Aorta (tissue), 5 donors: ENCODE measurements at places on chromosomes 11 and 22. TPM values are rescaled to one million over a fixed set of nuclear protein-coding genes. Genes with fewer than 3 reads are reported as not detected.
A peak's percentile ranks its signal among the peaks of the same experiment; 100 is the strongest.

DNA sequence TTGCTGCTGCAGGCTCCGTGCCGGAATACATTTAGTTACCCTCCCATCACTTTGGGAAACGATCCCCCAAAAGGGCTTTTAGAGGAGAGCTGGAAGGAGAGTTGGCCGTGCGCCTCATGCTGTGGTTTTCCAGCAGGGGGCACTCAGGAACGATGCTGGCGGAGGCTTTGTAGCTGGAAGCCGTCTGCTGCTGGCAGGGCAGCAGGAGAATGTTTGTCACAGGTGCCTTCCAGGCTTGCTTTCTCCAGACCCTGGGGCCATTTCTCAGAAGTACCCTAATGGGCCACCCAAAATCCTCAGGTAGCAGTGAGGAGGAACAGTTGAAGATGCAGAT, 30.0 kb upstream of the CABP7 start:
- H3K27me3 ChIP-seq = no peaks in the 10 kb centered on the region
- no peaks in the 10 kb centered on the region for H3K36me3 ChIP-seq
- H3K4me1 ChIP-seq = no peaks in the 10 kb centered on the region
- H3K4me3 ChIP-seq = no peak overlapping the region
- no peak overlapping the region for H3K27ac ChIP-seq

GRCh38 chr11:45926001-45926401, 3.5 kb downstream of the LARGE2 start:
- no peak for DNase-seq
- H3K4me3 ChIP-seq = no peak overlapping the region
- H3K36me3 ChIP-seq = no peaks in the 10 kb centered on the region
- H3K4me1 ChIP-seq = no peaks in the 10 kb centered on the region

DNA sequence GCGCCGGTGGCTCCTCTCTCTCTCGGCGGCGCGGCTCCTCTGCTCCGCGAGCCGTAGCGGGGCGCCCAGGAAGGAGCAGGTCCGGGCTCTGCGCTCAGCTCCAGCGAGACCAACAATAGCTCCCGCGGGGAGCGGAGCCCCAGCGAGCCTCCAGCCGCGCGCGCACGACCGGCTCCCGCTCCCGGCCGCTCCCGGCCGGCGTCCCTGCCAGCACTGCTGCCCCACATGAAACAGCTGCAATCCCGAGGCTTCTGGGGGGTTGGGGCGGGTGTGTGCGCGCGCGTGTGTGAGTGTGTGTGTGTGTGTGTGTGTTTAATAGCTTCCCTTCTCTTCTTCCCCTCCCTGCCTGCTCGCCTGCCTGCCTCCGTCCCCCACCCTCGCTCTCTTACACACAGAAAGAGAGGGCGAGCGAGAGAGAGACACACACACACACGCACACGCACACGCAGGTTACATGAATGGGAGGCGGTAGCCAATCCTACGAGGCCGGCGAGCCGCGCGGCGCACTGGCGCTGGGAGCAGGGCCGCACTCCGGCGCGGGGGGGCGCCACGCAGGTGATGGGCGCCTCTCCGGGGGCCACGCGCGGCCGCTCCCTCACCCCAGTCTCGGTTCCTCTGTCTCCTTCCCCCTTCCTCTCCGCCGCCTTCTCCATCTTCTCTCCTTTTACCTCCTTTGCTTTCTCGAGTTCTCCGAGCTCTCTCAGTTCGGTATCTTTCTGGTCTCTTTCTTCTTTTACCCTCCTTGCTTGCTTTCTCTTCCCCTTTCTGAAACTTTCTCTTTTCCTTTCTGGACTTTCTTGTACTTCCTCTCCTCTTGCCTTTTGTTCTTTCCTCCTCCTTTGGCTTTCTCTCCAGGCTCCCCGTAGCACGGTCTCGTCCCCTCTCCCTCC, at the start of gene TENM4:
TENM4 (minus strand) TSS at position 460 of the 890 bp plus-strand sequence. CDS start 371,086 bp downstream, outside the sequence.
- H3K4me3 ChIP-seq = peak within 1 kb of the TSS; percentile 42
- peak within 1 kb of the TSS; percentile 70 for H3K27ac ChIP-seq
- no peaks in the 10 kb centered on the region for H3K4me1 ChIP-seq
- peak; percentile 78 for DNase-seq
- H3K36me3 ChIP-seq = no peaks in the 10 kb centered on the region

DNA sequence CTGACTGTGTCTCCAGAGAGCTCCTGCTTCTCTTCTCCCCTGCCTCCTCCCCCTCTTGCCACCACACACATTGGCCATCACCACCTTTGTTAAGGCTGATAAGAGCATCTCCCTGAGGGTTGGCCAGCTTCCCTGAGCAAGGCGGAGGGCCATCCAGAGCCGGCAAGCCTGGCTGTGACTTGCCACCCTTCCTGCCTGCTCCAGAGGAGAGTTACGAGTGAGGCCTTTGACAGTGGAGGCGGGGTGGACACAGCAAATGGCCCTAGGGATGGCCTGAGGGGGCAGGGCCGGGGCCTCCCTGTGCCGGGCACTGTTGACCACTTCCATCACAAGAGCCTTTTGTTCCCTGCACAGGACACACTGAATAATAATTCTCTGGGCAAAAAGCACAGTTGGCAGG, 5.4 kb downstream of the FREY1 start:
- no peaks in the 10 kb centered on the region for H3K27me3 ChIP-seq
- H3K4me3 ChIP-seq = no peak overlapping the region
- peak; percentile 65 for DNase-seq
- H3K27ac ChIP-seq = no peak overlapping the region
- H3K4me1 ChIP-seq = no peaks in the 10 kb centered on the region

GRCh38 chr11:44945666-44946065, 5.0 kb downstream of the TP53I11 start:
- H3K4me1 ChIP-seq = no peaks in the 10 kb centered on the region
- no peak for DNase-seq
- H3K27me3 ChIP-seq = no peaks in the 10 kb centered on the region
- no peak overlapping the region for H3K27ac ChIP-seq
- H3K4me3 ChIP-seq = no peak overlapping the region
- no peaks in the 10 kb centered on the region for H3K36me3 ChIP-seq

DNA sequence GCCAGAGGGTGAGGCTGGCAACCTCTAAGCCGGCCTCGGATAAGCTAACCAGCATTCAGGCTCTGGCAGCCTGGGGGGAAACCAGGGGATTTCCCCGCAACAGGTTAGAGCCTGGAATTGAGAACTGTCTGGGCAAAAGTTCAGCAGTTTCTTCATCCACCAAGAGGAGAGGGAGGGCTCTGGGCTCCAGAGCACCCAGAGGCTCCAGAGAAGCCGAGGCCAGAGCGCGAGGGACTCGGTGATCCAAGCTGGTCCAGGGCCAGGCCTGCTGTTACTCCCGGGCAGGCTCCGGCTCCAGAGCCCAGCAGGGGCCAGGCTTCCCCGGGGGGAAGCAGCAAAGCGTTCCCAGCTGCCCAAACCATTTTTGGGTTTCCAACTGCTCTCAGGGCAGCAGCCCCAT, 13.3 kb upstream of the SH3BP1 start:
- H3K4me3 ChIP-seq = no peak overlapping the region
- no peaks in the 10 kb centered on the region for H3K4me1 ChIP-seq
- H3K36me3 ChIP-seq = no peaks in the 10 kb centered on the region
- peak overlapping the region; percentile 3 for H3K27ac ChIP-seq
- peak; percentile 91 for DNase-seq

DNA sequence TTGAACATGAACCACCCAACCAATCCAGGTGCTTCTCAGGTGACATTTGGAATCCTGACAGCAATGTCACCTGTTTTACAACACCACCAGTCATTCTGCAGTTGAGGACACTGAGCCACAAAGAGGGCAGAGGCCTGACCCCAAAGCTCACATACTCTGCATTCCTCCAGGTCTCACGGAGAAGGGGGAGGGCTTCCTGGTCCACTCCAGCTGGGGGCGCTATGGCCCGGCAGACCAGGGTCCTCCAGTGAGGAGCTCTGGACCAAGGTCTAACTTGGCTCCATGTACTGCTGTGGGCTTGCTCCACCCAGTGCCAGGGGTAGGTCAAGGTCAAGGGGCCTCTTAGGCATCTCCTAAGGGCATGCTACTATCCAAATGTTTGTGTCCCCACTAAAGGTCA, 1.5 kb upstream of the PNPLA3 start:
- H3K4me1 ChIP-seq = no peaks in the 10 kb centered on the region
- H3K27ac ChIP-seq = no peak overlapping the region
- no peaks in the 10 kb centered on the region for H3K36me3 ChIP-seq
- no peaks in the 10 kb centered on the region for H3K27me3 ChIP-seq

GRCh38 chr11:33178443-33179180, 17.3 kb upstream of the CSTF3 start:
- no peak overlapping the region for H3K27ac ChIP-seq
- H3K27me3 ChIP-seq = no peaks in the 10 kb centered on the region
- DNase-seq = no peak

- H3K4me1 ChIP-seq = peaks cover 3% of the 10 kb centered on the region
- no peaks in the 10 kb centered on the region for H3K27me3 ChIP-seq
- no peaks in the 10 kb centered on the region for H3K36me3 ChIP-seq
- peak; percentile 80 for DNase-seq
- no peak overlapping the region for H3K4me3 ChIP-seq
Observed at GRCh38 chr22:31148953-31149627, 8.8 kb upstream of the PLA2G3 start.

- H3K4me3 ChIP-seq = no peak overlapping the region
- no peaks in the 10 kb centered on the region for H3K4me1 ChIP-seq
- no peaks in the 10 kb centered on the region for H3K27me3 ChIP-seq
- H3K27ac ChIP-seq = no peak overlapping the region
- DNase-seq = no peak
Observed at GRCh38 chr11:38814670-38815069, 2216.6 kb upstream of the RAG2 start.

DNA sequence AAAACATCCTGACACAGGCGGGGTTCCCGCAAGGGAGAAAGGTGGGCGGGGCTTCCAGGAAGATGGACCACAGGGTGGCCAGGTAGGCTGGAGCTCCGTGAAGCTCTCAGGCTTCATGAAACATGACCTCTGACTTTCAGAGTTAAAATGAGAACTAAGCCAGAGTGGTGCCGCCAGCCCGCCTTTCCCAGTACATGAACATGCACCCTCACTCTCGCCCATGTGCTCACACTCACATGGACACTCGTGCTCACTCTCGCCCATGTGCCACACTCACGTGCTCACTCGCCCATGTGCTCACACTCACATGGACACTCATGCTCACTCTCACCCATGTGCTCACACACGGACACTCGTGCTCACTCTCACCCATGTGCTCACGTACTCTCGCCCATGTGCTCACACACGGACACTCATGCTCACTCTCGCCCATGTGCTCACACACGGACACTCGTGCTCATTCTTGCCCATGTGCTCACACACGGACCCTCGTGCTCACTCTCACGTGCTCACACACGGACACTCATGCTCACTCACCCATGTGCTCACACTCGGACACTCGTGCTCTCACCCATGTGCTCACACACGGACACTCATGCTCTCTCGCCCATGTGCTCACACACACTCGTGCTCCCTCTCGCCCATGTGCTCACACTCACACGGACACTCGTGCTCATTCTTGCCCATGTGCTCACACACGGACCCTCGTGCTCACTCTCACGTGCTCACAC, 10.0 kb downstream of the RNH1 start:
- H3K4me1 ChIP-seq = no peaks in the 10 kb centered on the region
- H3K27ac ChIP-seq = no peak overlapping the region
- peak; percentile 37 for DNase-seq
- H3K27me3 ChIP-seq = no peaks in the 10 kb centered on the region
- no peak overlapping the region for H3K4me3 ChIP-seq

- H3K27me3 ChIP-seq = no peaks in the 10 kb centered on the region
- H3K4me1 ChIP-seq = no peaks in the 10 kb centered on the region
- no peaks in the 10 kb centered on the region for H3K36me3 ChIP-seq
- H3K4me3 ChIP-seq = no peak overlapping the region
- no peak overlapping the region for H3K27ac ChIP-seq
Observed at GRCh38 chr11:41398175-41398574, 61.3 kb downstream of the LRRC4C start.

DNA sequence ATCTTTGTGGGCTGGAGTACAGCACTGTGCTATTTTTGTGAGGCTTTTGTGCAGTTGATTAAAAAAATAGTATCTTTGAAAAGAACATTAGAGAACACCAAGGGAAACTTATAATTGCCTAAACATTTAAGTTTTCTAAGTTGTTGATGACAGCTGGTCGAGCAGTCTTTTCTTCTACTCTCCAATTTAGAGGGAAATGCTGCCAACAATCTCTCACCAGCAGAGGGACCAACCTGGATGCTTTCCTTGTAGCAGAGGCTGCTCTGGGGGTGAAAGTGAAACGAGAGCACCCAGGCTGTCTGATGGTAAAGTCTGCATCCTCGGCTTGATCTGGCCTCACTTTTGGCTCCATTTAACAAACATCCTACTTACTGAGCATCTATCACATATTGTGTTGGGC, 1286.5 kb upstream of the TENM4 start:
- H3K4me3 ChIP-seq = no peak overlapping the region
- H3K4me1 ChIP-seq = no peaks in the 10 kb centered on the region
- H3K36me3 ChIP-seq = no peaks in the 10 kb centered on the region
- no peak overlapping the region for H3K27ac ChIP-seq
- DNase-seq = no peak

- no peaks in the 10 kb centered on the region for H3K36me3 ChIP-seq
- no peak within 1 kb of the TSS for H3K27ac ChIP-seq
- no peaks in the 10 kb centered on the region for H3K27me3 ChIP-seq
- DNase-seq = peak; percentile 78
Observed at GRCh38 chr11:66371627-66372415, at the start of gene SLC29A2. Gene SLC29A2, minus strand, starts transcription at chr11:66371760. Its CDS starts 169 bp downstream, at chr11:66371591.

GRCh38 chr11:128451652-128452470, 135.5 kb downstream of the ETS1 start:
- H3K27ac ChIP-seq = peak overlapping the region; percentile 79
- peak; percentile 89 for DNase-seq
- H3K36me3 ChIP-seq = no peaks in the 10 kb centered on the region
- H3K4me3 ChIP-seq = peak overlapping the region; percentile 2

FOLR1 gene
- not detected for polyA plus RNA-seq

TRIM5 gene
- polyA plus RNA-seq = 16.0 TPM

KCNQ1OT1 gene
- 0.13 TPM for polyA plus RNA-seq

LGR4 gene
- polyA plus RNA-seq = 25.7 TPM

TYR gene
- polyA plus RNA-seq = not detected

MMP8 gene
- not detected for polyA plus RNA-seq

SLC22A6 gene
- not detected for polyA plus RNA-seq

OR8K5 gene
- not detected for polyA plus RNA-seq
